Fibroblast of skin of right biceps (primary cell): ENCODE measurements at places on chromosomes 3 and 15.

DNA sequence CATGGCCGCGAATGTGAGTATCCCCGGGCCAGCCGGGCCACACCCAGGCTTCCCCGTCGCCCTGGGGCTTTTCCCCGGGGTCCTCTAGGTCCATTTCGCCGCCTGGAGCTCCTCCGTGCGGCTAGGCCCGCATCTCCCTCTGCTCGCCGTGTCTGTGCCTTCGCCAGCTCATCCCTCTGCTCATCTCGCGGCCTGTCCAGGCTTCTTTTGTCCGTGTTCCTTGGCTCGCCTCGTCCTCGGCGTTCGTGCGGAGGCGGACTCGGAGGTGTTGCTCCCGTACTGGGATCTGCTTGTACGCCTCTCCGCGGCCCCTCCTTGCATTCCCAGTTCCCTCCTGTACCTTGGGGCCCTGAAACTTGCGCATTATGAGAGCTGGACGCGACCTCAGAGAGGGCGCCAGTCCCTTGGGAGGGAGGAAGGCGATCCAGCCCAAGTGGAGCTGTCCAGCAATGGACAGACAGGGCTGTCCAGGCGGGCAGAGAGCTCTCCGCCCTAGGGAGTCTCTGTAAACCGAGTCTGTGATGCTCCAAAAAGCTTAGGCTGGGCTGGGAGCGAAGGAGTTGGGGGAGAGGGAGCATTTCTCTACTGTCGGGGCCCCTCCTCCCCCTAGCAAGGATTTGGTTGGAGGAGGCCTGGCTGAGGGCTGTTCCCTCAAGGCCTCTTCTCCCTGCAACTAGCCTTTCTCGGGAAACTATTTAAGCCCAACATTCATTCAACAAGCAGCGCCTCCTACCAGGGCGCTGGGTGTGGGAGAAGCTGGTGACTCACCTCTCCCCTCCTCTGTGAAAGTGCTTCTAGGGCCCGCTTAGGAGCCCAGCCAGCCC is 553 bp downstream of the TMEM43 start:
- DNase-seq = peak; percentile 97

DNA sequence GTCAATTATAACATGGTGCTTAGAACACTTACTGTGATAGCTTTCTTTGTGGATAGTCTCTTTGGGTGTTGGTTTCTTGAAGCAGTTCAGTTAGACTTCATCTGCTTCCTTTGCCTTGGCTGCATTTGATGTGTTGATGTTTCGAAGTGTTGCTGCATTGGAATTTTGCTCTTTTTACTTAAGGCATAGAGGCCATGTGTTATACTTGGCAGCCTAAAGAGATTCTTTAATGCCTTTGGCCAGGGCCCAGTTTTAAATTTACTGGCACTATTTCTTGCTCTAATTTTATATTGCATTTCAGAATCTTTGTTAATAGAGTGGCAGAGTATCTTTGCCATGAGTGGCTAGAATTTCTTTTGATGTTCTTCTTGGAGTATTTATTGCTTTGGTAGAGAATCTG is 21.2 kb downstream of the NR1D2 start:
- DNase-seq = peak; percentile 74

DNA sequence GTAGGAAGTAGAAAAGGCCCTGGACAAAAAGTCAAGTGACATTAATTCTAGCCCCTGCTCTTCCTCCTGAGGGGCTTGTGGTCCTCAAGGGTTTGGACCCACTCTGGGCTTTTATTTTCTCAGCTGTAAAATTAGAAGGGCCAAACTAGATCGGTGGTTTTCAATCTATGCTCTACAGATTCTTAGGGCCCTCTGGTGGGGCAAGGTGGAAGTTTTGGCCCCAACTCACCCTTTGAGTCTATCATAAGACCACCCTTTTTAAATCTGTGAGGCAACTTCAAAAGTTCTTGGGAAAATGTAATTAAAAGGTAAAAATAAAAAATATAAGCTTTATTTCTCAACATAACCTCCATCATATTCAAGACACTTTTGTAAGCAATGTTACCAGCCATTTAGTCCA is 25.6 kb upstream of the CFAP161 start:
- DNase-seq = no peak

GRCh38 chr15:63466378-63467192 is 37.8 kb upstream of the USP3 start:
- peak; percentile 64 for DNase-seq
